ENCODE measurements at places on chromosomes 6 and 20.

DNA sequence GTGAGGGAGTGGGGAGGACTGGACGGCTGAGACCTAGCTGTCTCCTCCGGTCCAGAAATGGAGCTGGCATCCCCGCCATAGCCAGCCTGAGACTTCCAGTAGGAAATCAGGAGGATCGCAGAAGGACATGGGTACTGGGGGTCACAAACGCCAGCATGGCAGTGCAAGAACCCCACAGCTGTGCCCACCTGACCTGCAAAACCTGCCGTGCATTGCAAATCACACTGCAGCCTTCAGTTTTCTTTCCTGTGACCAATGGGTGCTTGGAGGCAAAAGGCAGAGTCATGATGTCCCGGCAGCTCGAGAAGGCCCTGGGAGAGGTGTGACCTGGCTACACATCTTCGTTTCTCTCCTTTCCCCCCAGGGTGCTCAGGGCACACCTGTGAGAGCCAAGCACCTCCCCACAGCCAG, 23.3 kb upstream of the PHACTR3 start:
- no peak for DNase-seq

DNA sequence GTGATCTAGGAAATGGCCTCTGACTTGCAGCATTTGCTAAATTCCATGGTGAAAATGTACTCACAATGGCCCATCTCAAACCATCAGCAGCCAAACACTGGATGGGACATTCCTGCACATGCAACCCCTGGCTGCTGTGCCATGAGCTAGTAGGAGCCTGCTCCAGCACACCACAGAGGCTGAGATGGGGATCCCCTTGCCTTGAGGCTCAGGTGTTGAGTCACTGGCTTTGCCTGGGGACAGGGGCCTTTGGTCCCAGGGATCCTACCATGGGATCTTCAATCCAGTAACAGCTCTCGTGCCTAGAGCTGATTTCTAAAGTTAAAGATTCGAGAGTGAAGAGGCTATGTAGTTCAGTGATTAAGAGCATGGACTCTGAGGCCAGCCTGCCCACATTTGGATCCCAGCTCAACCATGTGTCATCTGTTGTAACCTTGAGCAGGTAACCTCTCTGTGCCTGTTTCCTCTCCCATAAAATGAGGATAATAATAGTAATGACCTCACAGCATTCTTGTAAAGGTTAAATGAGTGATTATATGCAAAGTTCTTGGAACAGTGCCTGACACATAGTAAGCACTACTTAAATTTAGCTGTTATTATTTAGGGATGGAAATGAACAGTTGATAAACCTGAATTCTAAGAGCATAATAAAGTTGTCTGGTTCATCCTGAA, 16.4 kb downstream of the FOXQ1 start:
- no peak for DNase-seq

DNA sequence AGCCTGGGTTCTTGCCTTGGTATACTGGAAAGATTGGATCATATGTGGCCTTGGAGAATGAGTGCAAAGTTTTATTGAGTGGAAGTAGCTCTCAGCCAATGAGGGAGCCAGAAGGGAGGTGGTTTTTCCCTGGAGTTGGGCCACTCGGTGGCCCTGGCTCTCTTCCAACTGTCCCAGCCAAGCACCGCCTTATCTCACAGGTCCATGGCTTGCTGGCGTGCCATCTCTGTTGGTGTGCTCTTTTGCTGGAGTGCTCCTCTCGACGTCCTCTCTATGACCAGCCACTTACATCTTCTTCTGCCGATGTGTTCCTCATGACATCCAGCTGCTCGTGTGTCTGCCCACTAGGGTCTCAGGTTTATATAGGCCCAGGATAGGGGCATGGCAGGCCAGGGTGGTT, 505.9 kb upstream of the SYNCRIP start:
- DNase-seq = no peak

DNA sequence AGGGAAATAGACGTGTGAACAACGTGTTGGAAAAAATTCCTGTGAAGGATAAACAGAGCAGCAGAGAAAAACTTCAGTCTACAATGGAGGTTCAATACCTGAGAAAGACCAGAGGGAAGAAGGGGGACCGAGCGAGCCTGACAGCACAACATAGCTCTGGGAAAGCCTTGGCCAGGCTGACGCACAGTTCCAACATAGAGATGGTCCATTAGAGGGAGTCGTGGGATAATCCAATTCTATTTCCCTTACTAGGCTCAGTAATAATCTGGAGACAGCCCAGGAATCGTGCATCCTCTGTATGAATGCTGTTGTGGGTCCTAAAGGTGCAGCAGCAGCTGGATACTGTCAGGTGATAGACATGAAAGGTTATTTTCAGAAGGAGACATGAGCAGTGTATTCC, 370.8 kb upstream of the BTBD3 start:
- no peak for DNase-seq

- no peak for DNase-seq
These were observed 14.6 kb upstream of the MEI4 start for GRCh38 chr6:77638129-77638830.

DNA sequence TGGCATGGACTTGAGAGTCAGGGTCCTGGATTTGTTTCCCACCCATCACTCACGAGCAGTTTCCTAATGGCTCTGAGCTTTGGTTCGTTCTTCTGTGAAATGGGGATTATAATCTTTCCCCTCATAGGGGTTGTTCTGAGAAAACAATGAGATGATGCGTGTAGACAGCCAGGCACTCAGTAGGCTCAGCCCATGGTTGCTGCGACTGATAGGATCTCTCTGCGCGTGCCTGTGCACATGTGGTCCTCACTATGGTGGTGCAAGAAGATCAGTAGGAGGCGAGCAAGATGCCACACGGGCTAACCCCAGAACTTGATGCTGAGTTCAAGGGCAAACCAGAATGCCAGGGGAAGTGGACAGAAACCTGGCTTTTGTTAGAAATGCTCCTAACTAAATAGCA, 153.5 kb upstream of the KCNG1 start:
- no peak for DNase-seq

GRCh38 chr6:135464634-135465033, 32.9 kb downstream of the AHI1 start:
- DNase-seq = no peak

DNA sequence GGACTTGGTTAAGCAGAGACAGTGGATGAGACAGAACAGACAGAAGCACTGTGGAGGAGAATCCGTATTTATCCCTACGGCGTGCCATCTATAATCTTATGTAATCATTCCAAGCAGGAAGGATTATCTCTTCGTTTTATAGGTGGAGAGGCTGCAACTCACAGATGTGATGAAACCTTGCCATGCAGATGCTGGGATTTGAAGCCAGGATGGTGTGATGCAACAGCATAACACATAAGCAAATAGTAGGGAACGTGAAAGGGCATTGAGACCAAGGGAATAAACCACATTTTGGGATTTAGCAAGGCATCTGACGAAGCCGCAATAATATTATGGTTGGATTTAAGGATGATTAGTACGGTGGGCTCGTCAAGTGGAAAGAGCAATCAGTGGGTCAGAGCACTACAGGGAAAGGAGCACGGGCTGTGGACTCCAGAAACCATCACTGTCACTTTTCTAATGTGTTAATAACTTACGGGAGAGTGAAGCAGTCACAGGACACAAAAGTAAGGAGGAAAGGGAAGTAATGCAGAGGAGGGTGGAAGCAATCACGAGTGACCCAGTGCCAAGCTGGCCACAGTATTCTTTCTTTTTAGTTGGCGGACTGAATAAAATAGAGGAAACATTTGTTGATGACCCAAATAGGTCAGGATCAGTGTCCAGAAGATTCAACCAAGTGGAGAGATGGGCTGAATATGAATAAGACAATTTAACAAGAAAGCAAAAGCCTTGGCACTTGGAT, 119.6 kb upstream of the EDN1 start:
- no peak for DNase-seq

- DNase-seq = no peak
These were observed 55.7 kb downstream of the LYRM4 start for GRCh38 chr6:5205035-5205507.

- DNase-seq = no peak
These were observed 38.2 kb downstream of the PTPN1 start for GRCh38 chr20:50548396-50548795.

DNA sequence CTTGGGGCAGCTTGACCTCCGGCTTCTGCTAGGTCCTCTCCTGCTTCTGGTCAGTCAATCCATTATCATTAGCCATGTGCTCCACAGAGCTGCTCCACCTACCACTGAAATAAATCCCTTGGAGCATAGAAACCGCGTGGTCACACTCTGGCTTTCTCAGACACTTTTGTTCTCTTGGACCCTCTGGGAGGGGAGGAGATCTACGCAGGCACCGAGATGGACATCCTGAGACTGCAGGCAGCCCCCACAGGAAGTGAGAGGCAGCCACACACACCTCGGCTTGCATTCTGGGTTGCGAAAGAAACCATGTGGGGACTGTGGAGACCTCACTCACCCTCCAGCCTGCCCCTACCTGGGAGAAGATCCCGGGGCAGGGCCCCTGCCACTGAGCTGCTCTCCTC, 79.5 kb downstream of the FYN start:
- no peak for DNase-seq

DNA sequence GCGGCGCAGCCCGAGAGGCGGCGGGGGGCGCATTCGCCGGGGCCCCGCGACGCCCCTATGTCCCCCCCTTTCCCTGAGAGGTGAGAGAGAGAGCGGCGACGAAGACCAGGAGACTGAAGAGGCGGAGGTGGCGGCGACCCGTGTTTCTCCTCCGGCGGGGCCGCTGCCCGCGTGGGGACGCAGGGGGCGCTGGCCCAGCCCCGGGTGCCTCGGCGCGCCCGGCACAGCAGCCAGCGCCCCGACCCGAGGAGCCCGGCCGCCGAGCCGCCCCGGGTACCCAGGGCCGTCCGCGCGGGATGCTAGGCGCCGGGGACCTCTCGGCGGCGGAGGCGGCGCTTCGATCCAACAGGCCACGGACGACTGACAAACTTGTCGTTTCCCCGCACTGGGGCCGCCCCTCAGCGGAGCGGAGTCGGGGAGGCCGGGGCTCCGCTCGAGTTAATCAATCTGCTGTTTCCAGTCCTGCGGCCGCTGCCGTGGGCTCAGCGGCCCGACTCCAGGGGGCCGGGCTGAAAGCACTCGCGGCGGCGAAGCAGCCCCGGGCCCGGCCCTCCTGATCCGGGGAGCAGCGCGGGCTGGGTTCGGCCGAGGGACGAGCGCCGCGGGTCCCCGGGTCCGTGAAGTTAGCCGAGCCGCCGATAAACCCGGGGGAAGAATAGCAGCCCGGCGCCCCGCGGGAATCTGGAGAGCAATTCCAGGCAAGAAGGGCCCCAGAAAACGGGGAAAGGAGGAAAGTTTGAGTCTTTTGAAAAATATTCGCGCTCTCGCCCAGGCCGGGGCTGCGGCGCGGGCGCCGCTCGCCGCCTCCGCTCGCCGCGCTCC, 631 bp downstream of the MDGA1 start:
- no peak for DNase-seq

DNA sequence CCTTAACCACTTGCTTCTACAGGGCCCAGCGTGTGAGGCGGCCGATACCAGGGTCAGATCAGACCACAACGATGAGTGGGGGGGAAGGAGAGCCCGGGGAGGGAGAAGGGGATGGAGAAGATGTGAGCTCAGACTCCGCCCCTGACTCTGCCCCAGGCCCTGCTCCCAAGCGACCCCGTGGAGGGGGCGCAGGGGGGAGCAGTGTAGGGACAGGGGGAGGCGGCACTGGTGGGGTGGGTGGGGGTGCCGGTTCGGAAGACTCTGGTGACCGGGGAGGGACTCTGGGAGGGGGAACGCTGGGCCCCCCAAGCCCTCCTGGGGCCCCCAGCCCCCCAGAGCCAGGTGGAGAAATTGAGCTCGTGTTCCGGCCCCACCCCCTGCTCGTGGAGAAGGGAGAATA, 2.8 kb downstream of the RING1 start:
- DNase-seq = no peak

DNA sequence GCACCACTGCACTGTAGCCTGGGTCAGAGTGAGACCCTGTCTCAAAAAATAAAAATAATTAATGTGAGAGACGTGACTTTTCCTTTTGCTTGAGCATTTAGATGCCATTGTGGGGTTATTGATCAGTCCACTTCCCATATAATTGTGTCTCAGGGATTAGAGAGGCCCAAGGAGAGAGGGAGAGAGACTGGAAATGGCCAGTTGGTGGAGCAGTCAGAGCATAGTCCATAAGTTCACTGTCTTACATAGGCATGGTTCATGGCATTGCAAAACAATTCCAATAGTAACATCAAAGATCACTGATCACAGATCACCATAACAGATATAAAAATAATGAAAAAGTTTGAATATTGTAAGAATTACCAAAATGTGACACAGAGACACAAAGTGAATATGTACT, 15.2 kb upstream of the SDHAF4 start:
- DNase-seq = no peak

DNA sequence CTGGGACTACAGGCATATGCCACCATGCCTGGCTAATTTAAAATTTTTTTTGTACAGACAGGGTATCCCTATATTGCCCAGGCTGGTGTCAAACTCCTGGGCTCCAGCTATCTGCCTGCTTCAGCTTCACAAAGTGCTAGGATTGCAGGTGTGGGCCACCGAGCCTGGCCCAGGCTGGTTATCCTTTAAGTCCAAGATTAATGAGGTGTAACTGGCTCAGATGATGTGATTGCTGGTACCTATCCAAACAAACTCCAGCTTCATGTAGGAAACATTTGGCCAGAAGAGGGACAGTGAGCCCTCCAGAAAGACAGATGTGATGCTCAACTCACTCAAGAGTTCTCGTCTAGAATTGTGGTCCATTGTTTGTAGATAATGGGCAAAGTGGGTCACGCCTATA, 9.2 kb upstream of the ZNF318 start:
- no peak for DNase-seq

- DNase-seq = no peak
These were observed 36.7 kb downstream of the HNF4A start for GRCh38 chr20:44392088-44392775.

GRCh38 chr20:57398231-57398821, 7.1 kb downstream of the RBM38 start:
- no peak for DNase-seq

- no peak for DNase-seq
These were observed 40.5 kb downstream of the PLN start for GRCh38 chr6:118588626-118589025.

- DNase-seq = peak; percentile 73
These were observed 27.6 kb downstream of the SYNJ2 start for GRCh38 chr6:158009114-158009891.

DNA sequence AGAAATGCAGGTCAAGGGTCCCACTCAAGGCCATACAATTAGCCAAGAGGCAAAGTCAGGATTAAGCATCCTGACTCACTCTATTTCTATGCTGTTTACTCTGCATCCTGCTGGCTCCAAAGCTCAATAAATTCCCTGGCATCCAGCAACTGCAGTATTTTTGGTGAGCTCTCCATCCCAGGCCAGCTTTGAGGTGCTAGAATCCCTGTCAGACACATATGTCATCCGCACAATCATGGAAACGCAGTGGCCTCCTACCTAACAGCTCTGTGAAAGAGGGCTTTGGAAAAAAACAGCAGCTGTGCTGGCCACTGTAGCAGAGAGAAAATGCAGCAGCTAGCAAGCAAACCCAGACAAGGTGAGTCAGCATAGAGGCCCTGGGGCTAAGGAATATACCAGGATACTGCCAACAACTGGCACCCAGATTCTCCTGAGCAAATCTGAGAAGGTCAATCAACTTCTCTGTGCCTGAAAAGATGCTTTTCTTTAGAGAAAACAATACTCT, 58.4 kb downstream of the ANKEF1 start:
- DNase-seq = no peak

Data from DMS79 (cell line).